ENCODE measurements at places on chromosomes 1 and 21. TPM values are rescaled to one million over a fixed set of nuclear protein-coding genes. Genes with fewer than 3 reads are reported as not detected.
A peak's percentile ranks its signal among the peaks of the same experiment; 100 is the strongest.

The RPE65 gene
- total RNA-seq = not detected

The OR2M3 gene
- total RNA-seq = not detected

DNA sequence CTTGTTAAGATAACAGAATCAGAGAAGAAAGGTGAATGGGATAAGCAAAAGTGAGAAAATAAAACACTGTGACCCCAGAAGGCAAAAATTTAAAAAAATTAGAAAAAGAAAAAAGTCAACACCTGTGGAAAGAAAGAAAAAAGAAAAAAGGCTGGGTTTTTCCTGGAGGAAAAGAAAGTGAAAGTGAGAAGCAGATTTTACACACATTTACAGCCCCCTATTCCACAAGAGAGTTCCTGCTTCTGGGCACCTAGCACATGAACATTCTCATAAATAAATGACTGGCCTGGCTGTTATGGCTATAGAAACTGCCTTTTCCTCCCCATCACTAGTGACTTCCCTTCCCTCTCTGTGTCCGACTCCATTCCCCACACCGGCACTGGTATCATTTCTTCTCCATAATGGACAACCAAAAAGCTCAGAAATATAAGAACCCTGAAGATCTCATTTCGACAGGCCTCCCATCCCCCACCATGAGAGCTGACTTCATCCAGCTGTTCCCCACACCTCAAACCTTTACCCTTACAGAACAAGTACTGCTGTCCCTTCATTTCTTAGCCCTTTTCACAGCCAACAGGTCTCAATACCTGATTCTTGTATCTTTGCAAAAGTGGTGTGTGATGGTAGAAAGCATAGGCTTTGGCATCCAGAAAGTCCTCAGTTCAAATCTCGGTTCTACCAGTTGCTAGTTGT, 12.6 kb downstream of the MTF1 start:
- peak; percentile 13 for DNase-seq

- DNase-seq = no peak
These were observed 6.5 kb upstream of the C1QA start for GRCh38 chr1:22629886-22630285.

GRCh38 chr1:31072304-31072746, 6.8 kb upstream of the PUM1 start:
- no peak for DNase-seq

DNA sequence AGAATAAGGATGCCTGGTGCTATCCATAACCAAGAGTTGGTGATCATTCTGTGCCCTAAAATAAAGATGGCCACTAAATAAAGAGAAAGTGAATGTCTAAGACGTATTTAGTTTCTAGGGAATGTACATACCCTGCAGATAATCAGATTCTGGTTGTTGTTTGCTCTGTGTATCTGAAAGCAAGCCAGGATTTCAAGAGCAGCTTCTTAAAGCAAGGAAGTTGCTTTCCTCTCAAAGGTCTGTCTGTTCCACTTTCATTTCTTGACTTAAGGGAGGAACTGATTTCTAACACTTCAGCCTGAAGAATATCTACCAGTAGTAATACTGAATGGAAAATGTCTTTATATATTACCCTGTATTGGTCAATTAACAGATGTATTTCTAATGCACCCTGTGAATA, 88.8 kb downstream of the KIF1B start:
- DNase-seq = peak; percentile 2

- DNase-seq = no peak
These were observed 25.0 kb downstream of the LAMB3 start for GRCh38 chr1:209627027-209627731.

DNA sequence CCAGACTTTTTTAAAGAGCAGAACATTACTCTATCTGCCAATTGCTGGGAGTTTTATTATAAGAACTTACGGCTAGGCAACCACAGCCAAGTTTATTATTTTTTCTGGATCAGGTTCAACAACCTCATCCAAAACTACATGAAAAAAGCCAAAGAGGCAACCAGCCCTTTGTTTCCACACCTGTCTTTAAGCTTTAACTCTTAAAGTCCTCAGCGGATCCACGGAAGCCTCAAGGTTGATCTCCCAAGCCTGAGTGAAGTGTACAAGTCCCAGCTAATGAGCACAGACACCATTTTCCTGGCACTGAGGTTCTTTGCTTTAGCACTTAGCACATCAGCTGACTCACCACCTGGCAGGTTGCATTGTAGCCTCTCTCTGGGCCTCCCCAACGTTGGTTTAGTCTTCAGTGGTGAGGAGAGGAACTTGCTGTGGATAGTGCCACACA, 143.1 kb downstream of the TGFBR3 start:
- DNase-seq = no peak

- DNase-seq = no peak
These were observed 60.2 kb downstream of the FASLG start for GRCh38 chr1:172719066-172719627.

DNA sequence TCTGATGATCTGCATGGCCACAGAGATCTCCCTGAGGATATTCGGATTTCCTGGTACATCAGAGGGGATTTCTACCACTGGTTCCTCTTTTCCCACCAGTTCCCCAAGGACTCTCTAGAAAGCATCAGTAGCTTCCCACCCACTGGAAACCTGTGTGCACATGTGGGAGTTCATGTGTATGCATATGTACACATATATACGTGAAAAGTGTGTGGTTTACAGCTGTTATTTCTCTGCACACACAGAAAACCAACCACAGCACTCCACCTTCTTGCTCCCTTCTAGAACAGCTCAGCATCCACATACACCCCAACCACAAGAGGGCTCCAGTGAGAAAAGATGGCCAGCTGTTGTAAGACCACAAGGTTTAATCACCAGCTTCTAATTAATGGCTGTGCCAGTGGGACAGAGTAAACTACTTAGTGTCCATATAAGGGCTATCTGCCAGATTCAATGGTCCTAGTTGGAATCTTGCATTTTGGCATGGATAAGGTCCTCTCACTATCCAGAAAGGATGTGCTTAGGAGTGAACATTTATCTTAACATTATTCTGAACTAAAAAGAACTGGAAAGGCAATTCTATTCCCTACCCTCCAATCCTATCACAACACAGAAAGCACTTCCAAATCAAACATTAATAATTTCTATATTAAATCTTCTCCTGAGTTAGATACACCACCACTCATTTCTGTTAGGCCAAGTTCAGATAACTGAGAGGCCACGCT, 24.1 kb downstream of the GPR3 start:
- peak; percentile 70 for DNase-seq

DNA sequence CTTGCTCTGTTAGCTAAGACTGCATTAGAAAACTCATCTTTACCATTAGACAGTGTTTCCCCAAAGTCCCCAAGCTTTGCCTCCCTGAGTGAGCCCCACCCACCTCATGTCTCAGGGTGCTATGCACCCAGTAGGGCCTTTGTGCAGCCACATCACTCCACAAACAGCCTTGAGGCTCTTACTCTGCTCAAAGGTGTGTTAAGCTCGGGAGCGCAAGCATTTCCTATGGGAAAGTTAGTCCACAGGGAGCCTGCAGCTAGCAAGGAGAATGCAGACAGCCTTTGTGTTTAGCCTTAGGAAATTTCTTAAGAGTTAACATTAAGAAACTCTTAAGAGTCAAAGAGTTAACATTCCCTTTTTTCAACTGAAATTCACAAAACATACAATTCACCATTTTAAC, 278.8 kb downstream of the AJAP1 start:
- no peak for DNase-seq

GRCh38 chr1:98849969-98850636, 154.6 kb downstream of the PLPPR5 start:
- DNase-seq = no peak

- DNase-seq = no peak
These were observed 629.3 kb upstream of the ADAMTS5 start for GRCh38 chr21:27596196-27596595.

DNA sequence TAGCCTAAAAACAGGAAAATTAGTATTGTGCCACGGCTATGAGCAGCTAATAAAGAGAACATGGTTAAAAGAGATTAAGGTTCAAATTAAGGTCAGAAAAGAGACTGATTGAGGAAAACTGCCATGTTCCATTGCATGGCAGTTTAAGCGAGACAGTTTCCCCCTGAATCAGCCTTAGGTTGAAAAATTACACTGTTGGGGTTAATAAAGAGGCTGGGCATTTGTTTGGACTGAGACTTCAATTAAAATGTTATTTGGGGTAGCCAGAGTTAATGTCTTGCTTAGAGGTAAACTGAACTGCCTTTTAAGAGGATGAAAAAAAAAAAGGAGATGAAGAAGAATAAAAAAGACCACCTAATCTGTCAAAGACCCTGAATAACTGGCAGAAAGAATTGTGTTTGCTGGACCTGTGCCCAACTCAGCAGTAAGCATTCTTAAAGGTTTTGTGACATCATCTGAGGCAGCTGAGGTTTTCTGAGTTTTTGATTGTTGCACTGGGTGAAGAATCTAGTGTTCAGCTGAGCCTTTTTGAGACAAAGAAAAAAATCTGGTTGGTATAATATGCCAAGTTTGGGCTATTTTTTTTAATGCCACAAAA, 17.7 kb upstream of the PROX1 start:
- no peak for DNase-seq

All from GM12878 (cell line).